ENCODE measurements at places on chromosomes 7 and 10.

DNA sequence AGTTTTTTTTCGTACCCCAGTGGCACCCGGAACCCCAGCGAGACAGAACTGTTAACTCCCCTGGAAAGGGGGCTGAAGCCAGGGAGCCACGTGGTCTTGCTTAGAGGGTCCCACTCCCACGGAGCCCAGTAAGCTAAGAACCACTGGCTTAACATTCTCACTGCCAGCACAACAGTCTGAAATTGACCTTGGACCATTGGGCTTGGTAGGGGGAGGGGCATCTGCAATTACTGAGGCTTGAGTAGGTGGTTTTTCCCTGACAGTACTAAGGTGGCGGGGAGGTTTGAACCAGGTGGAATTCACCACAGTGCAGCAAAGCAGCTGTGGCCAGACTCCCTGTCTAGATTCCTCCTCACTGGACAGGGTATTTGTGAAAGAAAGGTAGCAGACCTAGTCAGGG is 196.5 kb downstream of the ADK start:
- no peak for DNase-seq

DNA sequence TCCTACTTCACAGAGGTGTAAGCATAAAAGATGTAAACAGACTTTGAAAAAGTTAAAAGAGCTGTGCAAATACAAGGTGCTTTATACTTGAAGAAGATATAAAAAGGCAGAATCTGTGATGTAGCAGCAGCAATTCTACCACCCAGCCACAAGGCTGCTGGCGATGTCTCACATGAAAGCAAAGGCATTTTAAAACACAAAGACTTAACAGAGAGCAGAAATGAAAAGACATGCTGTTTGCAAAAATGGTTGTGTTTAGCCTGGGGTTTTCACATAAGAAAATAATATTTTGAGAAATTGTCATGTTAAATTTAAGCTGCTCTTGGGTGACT is 85.5 kb upstream of the ZNF800 start:
- no peak for DNase-seq

DNA sequence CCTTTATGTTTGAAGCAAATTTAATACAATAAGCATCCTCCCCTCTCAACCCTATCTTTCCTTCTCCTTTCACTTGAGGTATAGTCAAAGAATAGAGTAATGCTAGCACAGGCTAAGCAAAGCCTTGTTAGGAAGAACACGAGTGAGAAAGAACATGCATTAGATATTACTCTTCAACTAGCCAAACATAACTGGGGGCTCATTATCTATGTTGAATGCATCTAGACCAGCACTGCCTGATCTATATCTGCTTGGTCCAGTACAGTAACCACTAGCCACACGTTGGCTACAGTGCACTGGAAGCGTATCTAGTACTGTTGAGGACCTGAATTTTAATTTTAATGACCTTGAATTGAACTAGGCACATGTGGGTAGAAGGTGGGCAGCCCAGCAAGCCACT is 21.0 kb downstream of the SFMBT2 start:
- DNase-seq, result no peak

DNA sequence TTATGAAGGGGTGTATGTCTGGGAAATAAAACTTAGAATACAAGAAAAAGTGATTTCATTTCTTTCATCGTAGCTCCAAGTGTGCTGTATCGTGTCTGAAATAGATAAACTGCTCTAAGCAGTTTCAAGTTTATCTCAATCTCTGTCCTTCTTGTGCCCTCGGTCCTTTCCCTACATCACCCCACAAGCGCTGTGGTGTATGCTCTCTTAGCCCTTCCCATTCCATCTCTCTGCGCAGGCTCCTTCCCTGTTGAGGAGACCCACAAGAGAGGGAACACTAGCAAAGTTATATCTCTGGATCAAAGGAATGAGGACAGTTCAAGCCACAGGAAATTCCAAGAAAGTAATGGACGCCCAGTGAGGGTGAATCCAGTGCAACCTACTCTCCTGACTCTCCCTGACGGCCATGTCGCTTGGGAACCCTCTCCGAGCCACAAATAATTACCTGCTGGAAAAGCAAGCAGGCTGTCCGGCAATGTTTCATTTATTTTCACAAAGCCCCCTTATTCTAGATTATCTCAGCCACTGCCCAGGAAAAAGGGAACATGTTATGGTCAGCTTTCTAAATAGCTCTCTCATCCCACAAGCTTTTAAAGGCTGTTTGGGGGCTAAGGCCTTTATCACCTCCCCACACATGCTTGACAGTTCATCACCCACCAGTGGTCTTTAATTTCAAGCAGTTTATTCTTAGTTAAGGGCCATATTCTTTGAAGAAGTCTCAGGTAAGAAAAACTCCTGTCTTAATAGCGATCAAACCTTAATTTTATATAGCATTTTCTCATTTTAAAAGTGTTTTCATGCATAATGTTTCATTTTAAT is 34.8 kb downstream of the LRRC4 start:
- DNase-seq, result no peak

GRCh38 chr7:26307226-26307625 is 15.6 kb downstream of the SNX10 start:
- DNase-seq, result no peak

DNA sequence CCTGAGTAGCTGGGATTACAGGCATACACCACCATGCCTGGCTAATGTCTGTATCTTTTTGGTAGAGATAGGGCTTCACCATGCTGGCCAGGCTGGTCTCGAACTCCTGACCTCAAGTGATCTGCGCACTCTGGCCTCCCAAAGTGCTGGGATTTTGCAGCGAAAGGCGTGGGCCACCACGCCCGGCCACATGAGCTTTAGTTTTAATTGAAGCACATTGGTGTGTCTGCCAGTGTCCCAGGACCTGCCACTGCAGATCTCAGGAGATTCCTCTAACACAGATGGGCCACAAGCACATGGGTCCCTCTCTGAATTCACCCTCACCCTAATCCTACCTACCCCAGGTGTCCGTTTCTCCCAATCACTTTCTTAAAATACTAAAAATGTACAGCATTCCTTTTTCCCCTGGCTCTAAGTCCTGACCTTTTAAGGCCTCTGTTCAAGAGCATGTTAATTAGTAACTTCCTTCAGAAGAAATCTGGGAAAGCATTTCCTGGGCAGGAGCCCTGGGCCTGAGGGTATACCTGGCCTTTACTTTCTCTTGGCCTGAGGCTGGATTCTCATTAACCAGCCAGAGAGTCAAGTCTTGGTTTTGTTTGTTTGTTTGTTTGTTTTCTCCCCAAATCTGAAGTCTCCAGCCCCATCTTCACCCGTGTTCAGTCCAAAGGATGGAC is 82.6 kb downstream of the PRPF18 start:
- DNase-seq, result no peak

DNA sequence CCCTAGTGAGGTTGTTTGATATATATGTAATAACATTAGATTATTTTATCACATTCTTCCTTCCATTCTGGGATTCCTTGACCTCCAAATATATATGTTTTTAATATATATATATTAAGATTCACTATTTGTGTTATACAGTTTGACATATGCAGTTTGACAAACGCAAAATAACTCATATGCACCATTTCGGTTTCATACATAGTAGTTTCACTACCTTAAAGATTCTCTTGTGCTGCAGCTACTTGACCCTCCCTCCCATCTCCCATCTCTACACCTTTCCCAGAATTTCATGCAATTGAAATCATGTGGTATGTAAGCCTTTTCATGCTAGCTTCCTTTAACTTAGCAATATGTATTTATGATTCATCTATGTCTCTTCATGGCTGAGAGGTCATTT is 1244.4 kb downstream of the SORCS3 start:
- DNase-seq, result no peak

GRCh38 chr7:28459306-28459705 is 47.0 kb downstream of the CREB5 start:
- DNase-seq, result no peak

GRCh38 chr7:20776214-20776911 is 10.3 kb downstream of the SP8 start:
- DNase-seq, result no peak

DNA sequence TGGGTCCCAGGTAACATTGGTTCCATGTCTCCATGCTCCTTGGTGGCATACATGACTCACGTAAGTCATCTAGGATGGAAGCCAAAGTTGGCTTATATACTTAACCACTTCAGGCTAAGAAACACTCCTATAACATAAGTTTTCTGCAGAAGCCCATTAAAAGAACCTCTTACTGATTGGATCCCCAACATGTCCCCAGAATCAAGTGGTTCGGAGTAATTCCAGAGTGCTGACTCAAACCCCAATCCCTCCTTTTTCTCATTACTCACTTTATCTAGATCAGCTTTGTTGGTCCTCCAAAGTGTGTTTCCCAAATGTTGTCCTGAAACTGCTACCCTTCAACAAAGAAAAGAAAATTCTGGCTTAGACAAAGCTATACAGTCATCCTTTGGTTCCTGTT is 10.1 kb upstream of the ATOH7 start:
- DNase-seq, result no peak

GRCh38 chr7:112571852-112572607 is 91.2 kb downstream of the LSMEM1 start:
- DNase-seq, result no peak

GRCh38 chr7:23175938-23176337 is 5.9 kb upstream of the NUP42 start:
- DNase-seq, result no peak

DNA sequence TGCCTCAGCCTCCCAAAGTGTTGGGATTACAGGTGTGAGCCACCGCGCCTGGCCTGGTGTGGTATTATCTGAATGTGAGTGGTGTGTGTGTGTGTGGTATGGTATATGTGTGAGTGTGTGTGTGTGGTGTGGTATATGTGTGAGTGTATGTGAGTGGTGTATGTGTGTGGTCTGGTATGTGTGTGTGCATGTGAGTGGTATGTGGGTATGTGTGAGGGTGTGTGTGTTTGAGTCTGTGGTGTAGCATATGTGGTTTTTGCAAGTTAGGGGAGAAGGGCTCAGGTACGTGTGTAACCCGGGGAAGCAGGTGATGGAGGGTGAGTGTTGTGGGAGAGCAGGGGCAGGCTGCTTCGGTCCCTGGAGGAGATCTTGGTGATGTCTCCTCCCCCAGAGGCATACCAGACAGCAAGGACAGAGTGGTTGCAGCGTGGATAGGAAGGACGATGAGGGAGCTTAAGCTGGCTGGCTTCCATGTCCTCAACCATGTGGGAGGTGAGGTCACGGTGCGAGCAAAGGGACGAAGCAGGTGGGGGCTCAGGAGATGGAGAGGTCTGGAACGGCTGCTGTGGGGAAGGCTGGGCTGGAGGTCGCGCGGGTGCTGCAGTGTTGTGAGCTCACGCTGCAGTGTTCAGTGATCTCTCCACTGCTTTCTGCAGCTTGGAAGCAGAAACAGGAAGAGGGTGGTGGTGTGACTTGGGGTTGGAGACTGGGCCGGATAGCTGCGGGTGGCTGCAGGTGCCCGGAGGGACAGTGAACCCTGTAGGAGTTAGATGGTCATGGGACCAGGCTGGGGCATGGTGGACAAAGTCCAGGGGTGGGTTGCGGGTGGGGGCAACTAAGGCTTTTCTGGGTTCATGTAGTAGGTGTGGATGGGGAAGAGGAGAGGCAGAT is 5.0 kb downstream of the ZYX start:
- no peak for DNase-seq

DNA sequence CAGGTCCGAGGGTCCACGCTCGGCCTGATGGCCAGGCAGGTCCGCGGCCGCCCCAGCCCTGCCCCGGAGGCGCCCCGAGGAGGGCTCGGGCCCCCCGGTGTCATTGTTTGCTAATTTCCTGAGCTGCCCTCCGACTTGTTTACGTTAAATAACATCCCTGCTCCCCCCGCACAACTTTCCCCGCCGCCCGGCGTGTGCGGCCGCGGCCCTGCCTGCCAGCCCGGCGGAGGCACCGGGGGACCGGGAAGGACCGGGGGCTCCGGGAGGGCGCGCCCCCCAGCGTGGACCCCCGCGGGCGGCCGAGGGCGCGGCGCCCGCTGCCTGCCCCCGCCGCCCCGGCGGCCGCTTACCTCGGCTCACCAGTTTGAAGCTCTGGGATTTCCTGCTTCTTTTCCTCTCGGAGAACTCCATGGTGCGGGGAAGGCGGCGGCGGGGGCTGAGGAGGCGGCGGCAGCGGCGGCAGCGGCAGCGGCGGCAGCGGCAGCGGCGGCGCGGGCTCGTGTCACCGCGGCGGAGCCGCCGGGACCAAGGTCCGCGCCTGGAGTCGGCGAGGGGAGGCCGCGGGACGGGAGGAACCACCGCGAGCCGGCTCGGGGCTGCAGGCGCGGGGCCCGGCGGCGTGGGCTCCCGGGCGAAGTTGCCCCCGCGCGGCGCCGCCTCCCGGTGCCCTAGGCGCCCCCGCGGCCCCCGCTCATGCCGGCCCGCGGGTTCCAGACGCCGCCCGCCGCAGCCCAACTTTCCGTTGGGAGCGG is 515 bp downstream of the BEND7 start:
- DNase-seq, result peak; percentile 21

GRCh38 chr10:62578301-62578700 is 204.1 kb downstream of the ZNF365 start:
- no peak for DNase-seq

DNA sequence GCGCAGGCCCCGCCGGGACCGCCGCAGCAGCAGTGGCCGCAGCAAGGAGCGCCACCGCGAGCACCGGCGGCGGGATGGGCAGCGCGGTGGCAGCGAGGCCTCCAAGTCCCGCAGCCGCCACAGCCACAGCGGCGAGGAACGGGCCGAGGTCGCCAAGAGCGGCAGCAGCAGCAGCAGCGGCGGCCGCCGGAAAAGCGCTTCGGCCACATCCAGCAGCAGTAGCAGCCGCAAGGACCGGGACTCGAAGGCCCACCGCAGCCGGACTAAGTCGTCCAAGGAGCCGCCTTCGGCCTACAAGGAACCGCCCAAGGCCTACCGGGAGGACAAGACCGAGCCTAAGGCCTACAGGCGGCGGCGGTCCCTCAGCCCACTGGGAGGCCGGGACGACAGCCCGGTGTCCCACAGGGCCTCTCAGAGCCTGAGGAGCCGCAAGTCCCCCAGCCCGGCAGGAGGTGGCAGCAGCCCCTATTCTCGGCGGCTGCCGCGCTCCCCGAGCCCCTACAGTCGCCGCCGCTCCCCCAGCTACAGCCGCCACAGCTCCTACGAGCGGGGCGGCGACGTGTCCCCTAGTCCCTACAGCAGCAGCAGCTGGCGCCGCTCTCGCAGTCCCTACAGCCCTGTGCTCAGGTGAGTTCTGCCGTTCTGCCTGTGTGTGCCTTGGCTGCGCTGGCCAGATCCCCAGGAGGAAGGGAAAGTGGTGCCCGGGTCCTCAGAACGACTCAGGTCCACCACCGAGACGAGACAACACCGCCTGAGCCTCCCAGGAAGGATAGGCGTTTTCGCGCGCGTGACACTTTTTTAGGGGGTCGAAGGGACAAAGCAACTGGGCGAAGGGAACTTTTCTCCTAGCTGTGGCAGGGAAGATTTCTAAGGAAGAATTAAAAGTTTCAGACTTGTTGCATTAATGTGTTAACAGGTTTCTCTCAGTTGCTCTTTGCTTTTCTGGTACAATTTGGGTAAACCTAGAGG is 1.5 kb downstream of the CDK13 start:
- DNase-seq, result peak; percentile 89

GRCh38 chr10:86647773-86648703 is 6.3 kb upstream of the OPN4 start:
- DNase-seq, result peak; percentile 78

- DNase-seq, result no peak
Observed at GRCh38 chr10:6780008-6780677, 200.1 kb upstream of the PRKCQ start.

DNA sequence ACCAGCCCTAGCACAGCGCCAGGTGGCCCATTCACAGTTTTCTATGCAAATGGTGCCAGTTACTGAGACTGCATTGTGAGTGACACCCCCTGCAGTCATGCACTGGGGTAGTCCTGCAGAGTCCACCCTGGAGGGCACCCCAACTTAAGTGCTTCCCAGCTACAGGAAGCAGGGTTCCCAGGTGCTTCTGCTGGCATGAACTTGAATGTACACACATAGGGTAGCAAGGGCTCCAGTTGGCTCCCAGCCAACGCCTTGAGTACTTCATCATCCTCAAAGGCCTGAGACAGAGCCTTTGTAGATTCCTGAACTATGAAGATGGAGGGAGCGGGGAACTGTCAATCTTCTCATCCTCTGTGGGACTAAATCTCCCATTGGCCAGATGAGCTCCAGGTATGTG is 11.5 kb upstream of the NPFFR1 start:
- DNase-seq, result no peak

Data from A673 (cell line).